ENCODE measurements at places on chromosomes 1 and 21. TPM values are rescaled to one million over a fixed set of nuclear protein-coding genes. Genes with fewer than 3 reads are reported as not detected.

DNA sequence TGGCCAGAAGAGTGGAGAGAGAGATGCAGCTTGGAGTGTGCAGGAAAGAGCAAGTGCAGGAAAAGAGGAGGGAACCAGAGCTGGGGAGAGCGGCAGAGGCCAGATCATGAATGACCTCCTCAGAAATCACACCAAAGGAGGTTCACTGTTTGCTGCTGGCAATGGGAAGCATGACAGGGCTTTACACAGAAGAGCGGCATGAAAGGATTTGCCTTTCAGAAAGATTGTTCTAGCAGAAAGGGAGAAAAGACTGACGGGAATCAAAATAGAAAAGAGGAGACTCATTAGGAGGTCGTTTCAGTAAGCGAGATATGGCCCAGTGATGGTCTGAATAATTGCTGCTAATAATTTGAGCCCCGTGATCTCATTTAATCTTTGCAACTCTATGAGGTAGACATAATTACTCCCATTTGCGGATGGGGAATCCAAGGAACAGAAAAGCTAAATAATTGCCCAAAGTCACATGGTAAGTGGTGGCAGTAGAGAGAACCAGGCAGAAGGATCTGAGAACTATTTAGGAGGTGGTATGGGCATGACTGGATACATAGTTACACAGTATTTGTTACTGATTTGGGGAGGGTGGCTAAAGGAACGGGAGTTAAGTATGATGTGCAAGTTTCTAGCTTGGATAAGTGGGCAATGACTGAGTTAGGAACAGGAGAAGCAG lies 12.5 kb upstream of the HNRNPR start:
- no peak for DNase-seq

- DNase-seq, result no peak
Measured at GRCh38 chr1:193553564-193553963, 367.2 kb upstream of the B3GALT2 start.

DNA sequence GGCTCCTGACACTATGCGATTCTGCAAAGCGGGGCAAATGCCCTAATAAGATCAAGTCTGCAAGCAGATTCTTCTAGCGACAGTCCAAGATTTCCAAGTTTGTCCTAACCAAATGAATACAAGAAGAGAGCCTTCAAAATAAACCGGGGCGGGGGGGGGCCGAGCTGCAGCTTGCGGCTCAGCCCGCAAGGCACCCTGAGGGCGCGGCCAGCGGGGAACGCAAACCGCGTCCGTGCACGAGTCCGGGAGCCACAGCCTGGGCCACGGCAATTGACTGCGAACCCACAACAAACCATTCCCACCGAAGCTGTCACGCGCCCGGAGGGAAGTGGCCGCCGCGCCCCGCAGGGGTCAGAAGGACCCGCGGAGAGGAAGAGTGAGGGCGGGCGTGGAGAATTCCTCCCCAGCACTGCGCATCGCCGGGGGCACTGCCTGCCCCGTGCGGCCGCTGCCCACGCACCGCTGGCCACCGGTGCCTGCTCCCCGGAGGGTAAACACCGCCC lies 687 bp downstream of the TGFBR3 start:
- no peak for DNase-seq

DNA sequence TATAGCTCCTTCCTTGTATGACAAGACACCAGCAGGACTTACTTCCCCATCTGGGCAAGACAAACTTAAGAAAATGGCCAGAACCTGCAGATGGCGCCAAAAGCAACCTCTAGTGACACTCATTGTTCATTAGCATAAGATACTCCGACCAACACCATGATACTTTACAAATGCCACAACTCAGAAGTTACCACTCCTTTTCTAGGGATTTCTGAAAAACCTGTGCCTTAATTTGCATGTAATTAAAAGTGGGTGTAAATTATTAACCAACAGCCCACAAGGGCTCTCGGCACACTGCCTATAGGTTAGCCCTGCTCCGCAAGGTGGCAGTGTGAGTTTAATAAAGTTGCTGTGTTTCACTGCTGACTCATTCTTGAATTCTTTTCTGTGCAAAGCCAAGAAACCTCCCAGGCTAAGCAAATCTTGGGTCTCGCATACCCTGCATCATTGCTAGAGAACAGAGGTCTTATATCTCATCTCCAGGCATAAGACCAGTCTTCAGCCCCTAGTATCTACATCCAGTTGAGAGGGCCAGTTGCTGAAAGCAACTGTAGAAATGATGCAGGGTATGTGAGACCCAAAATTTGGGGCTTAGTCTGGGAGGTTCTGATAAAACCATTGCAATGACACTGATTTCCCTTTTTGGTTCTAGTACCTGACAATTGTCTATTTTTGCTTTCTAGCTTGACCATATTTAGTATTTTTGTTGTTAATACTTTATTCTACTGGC lies 86.4 kb downstream of the FAF1 start:
- DNase-seq, result peak; percentile 59

Gene PERM1
- not detected for total RNA-seq

Gene KRTAP10-2
- total RNA-seq, result not detected

DNA sequence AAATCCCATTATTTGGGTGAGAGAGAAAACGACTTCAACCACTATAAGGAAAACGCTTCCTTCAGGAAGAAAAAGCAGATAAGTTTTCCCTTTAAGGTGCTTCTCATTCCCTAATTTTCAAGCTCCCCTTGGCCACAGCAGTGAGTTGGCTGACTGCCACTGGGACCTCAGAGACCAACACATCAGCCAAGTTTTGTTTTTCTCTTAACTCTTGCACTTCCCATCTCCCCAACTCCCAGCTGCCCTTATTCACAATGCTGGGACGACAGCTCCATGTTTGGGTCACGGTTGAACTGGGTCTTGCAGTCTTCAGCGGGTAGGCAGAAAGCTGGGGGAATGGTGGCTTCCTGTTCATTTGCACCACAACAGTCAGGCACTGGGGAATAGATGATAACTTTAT lies 18.9 kb downstream of the SGIP1 start:
- no peak for DNase-seq

- DNase-seq, result no peak
Measured at GRCh38 chr1:170567214-170567613, 35.2 kb downstream of the GORAB start.

Gene YBX1
- 1,116 TPM for total RNA-seq

- peak; percentile 56 for DNase-seq
Measured at GRCh38 chr21:27734146-27734545, 767.3 kb upstream of the ADAMTS5 start.

Gene NPL
- 4.2 TPM for total RNA-seq

GRCh38 chr1:174836543-174836942 lies 163.2 kb upstream of the CACYBP start:
- no peak for DNase-seq

GRCh38 chr1:8598060-8598724 lies 219.2 kb downstream of the RERE start:
- DNase-seq, result peak; percentile 44

Gene PCP4L1
- total RNA-seq, result 0.17 TPM

Gene S100A7
- not detected for total RNA-seq

- DNase-seq, result peak; percentile 14
Measured at GRCh38 chr1:97827887-97828286, 92.9 kb downstream of the DPYD start.

DNA sequence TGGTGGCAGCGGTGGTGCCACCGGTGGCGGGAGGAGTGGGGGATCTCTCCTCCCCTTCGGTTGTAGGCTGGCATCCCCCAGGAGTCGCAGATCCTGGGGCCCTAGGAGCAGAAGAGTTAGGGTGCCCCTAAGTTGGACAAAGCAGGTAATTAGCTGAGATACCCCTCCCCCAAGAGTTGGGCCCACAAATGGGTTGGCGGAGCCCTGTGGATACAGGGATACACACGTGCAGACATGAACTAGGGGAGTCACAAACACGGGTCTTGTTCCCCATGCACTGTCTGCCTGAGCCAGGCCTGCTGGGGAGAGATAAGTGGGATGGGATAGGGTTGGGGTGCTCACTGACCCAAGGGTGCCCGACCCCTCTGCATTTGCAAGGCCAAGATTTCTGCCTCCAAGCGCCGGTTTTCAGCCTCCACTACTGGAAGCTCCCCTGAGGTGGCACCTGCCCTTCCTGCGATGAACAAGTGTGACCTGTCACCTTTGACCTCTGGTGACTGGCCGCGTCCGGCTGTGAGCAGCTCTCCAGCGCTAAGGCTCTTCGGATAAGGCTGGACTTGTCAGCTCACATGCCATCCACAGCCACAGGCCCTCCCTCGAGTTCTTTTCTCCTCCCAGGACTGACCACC lies 1.8 kb downstream of the CCDC17 start:
- DNase-seq, result no peak

Gene CRP
- total RNA-seq, result not detected

Gene CCDC27
- total RNA-seq, result not detected

Gene LAPTM5
- total RNA-seq, result 1.2 TPM

- peak; percentile 66 for DNase-seq
Measured at GRCh38 chr1:93584261-93585003, 97.2 kb downstream of the BCAR3 start.

GRCh38 chr21:32782698-32783097 lies 11.1 kb upstream of the PAXBP1 start:
- no peak for DNase-seq

DNA sequence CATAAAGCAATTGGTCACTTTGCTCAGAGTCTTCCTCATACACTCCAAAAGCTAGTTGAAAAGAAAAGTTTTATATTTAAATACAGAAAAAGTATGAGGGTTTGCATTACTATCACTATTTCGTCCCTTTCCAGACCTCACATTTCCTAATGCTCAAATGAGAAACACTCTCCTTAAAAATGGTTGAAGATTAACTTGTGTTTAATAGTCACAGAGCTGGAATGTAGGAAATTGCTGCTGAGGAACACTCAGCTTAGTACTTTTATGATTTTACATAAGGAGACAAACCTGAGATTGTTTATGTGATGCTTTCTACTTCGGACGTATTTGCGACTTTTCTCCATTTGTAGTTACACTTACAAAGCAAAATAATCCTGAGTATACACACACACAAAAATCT lies 39.8 kb downstream of the MYSM1 start:
- DNase-seq, result no peak

DNA sequence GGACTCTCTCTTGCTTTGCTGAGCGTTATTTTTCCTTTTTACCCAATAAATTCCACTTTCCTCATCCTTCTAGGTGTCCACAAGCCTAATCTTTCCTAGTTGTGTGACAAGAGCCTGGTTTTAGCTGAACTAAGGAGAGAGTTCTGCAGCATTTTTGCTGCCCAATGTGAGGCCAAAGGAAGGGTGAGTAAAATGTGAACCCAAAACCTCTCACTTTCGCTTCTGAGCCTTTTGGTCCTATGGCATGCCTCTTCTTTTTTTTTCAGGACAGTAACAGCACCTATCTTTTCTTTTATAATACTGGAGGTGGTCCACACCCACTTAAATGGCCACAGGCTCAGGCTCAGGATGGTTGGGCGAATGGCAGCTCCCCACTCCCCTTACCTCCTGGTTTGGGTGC lies 111.1 kb downstream of the COP1 start:
- no peak for DNase-seq

DNA sequence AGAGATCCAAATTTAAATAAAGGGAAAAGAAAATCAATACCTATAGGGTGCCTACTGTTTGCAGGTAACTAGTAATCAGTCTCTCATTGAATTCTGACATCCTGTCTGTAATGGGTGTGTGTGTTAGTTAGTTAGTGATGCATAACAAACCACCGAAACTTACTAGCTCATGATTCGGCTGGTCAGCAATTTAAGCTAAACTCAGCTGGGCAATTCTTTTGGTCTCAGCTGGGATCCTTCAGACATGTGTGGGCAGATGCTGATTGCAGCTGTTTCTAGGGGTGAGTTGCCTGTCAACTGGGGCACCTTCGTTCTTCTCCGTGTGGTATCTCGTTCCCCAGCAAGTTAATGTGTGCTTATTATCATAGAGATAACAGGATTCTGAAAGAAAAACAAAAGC lies 40.2 kb upstream of the ZNF124 start:
- peak; percentile 68 for DNase-seq

DNA sequence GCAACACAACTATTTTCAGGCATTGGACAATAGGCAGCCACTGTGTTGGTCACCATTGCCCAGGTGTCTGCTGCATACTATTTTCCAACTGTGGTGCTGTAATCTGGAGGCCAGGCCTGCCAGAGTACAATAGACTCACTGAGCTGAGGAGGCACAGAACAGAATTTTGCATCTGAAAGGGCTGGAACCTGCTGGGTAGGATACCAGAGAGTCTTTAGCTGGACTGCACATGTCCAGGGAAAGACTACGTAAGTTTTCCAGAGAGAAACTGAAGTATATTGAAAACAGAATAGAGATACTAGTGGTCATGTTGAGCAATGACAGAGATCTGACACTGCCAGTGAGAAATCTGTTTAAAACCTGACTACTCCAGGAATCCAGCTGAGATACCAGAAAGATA lies 200.8 kb downstream of the RASAL2 start:
- no peak for DNase-seq

Gene TMEM82
- total RNA-seq, result 0.11 TPM

Gene NCF2
- total RNA-seq, result 0.19 TPM

Gene GJC2
- 0.63 TPM for total RNA-seq

DNA sequence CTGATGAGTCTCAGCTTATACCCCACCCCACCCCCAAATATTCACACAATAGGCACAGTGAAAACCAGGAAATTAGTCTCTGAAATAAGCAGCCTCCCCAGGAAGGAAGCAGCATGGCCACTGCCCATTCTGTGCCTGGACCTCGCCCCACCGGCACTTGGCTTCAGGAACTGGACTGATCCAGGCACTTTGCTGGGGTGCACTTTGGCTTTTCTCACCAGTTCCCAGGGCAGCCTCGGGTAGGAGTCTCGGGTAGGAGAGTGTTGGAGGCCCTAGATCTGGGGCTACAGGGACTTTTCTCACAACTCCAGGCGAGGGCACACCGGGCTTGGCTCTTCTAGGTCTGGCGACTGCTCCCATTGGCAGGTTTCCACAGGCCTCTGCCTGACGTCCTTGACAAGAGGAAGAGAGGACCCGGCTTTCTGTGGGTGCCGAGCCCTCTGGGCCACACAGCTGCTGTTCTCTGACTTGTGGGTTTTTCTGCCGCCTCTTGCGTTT lies 18.7 kb downstream of the ADARB1 start:
- DNase-seq, result peak; percentile 49

Gene SMPDL3B
- not detected for total RNA-seq

DNA sequence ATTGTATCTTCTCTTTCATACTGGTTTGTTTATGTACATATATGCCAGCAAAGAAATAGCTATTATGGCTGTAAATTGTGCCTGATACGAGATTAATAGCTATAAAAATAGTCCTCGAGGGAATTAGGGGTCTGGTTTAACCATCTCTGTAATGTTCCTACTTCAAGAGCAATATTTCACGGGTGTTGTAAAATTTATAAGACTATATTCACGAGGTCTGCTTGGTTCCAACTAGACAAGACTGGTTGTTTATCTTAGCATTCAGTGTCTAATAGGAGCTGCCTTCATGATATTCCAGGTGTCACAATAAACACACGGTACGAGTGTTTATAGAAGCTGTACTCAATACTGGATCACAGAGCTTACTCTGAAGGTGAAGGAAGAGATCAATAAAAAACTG lies 389.9 kb downstream of the SIPA1L2 start:
- no peak for DNase-seq

Gene PLEKHG5
- 2.2 TPM for total RNA-seq

Gene PGLYRP3
- not detected for total RNA-seq

- no peak for DNase-seq
Measured at GRCh38 chr1:230120921-230121381, 53.9 kb downstream of the GALNT2 start.
